CD4-positive, alpha-beta T cell treated with Interleukin-4 for 1 hour (primary cell): ENCODE measurements at places on chromosomes 6 and 20.

DNA sequence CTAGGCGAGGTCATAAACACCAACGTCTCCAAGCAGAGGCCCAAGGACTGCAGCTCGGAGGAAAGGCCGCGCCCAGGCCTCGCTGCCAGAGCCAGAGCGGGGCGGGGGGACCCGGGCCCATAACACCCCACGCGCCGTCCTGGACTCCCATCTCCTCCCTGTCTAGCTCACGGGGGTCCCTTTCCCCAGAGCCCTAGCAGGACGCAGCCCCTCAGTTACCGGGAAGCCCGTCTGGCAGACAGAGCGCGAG, 44.9 kb downstream of the MDFI start:
- no peak for DNase-seq

GRCh38 chr6:118559659-118560058, 11.6 kb downstream of the PLN start:
- DNase-seq: no peak

GRCh38 chr6:13400772-13401171, 72.4 kb upstream of the TBC1D7 start:
- no peak for DNase-seq

- DNase-seq: peak; percentile 43
Measured at GRCh38 chr6:26232940-26233648, 131.9 kb upstream of the BTN3A2 start.

DNA sequence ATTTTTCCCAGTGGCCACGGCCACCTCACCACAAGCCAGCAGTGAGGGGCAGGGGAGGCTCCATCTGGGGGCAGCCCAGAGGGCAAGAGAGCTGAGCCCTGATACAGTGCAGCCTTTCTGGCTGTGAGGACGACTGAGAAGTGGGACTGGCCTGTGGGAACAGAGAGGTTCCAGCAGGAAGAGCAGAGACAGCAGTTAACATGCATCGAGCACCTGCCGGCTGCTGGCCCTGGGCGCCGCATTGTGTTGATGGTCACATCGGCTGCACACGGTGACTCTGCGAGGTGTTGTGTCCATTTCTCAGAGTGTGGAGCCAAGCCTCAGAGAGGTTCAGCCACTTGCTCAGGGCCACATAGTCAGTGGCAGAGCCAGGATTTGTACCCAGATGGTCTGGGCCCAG, 9.8 kb downstream of the FOXS1 start:
- no peak for DNase-seq

DNA sequence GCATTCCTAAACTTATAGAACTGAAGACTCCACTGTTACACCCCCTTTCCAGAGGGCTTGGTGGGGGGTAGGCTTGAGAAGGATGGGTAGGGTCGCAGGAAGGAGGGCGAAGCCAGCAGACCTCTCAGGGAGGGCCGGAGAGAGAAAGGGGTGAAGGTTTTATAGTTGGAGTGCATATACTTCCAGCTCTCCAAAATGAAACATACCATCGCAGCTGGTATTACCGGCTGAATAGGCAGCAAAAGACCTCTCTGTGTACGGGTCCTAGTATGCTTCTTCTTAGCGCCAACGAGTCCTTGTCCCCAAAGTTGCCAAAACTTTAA, 1.0 kb upstream of the VGLL2 start:
- DNase-seq: no peak
